ENCODE measurements at places on chromosomes 7 and 10.

GRCh38 chr7:102120666-102121195 lies 165.9 kb upstream of the SH2B2 start:
- DNase-seq, result no peak

DNA sequence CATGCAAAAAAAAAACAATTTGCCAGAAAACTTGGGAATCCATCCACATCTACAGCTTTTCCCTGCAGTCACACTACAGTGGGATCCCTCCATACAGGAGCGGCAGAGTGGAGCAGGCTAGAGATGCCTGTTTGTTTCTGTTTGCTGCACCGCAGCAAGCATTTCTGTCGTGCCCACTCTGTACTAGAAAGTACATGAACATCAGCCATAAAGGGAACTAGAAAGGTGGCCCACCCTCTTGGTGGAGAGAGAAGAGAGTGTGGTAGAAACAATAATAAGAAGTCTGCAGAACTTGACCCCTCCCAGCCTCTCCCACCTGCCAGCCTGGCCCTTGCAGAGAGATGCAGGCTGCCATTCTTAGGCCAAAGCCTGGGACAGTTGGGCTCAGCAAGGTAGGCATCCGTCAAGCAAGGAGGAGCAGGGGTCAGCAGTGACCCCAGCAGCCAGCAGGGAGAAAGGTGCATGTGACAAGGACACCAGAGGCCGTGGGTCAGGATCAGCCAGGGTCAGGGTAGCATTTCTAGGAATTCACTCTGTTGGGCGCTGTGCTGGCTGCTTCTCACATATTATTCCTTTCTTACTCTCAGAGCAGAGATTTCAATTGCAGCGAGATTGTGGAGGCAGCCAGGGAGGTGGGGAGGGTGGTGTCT lies 171.8 kb downstream of the EGFR start:
- no peak for DNase-seq

- DNase-seq, result no peak
Observed at GRCh38 chr7:31073326-31074119, 21.4 kb downstream of the ADCYAP1R1 start.

DNA sequence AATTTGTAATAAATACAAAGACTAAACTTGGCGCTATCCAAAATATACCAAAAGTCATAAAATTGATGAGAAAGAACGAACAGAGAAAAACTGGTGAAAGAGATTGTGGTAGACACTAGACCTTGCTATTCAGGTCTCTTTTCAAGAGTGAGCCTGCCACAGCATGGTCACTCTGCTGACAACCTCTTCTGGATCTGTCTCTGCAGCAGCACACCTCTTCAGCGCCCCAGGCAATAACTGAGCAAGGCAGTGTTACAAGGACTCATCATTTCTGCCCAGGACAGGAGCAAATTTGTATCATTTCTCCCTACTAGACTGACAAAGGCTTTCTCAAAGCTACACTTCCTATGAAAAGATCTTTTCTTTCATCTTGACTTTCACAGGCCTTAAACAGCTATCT lies 976.0 kb downstream of the DNAJB9 start:
- DNase-seq, result no peak

GRCh38 chr7:140645166-140645900 lies 4.7 kb upstream of the DENND2A start:
- DNase-seq, result no peak

- DNase-seq, result no peak
Observed at GRCh38 chr7:70953796-70954195, 178.1 kb upstream of the GALNT17 start.

DNA sequence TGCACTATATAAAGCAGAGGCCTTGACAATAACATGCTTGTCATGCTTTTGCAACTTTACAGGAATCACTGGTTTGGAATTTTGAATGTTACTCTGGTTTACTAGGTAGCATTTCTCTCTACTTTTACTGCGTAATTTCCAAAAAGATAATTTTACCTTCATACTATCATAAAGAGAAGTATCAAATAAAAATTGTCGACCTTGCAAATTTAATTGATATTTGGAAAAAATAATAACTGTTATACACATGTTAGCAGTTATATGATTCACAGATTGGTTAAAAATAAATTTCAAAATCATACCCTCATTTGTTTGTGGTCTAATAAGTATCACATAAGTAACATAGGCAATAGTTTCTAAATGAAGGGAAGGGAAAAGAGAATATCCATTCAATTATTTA lies 228.5 kb upstream of the CACNA2D1 start:
- DNase-seq, result no peak

- DNase-seq, result no peak
Observed at GRCh38 chr7:3551536-3551935, 250.5 kb downstream of the SDK1 start.

- DNase-seq, result no peak
Observed at GRCh38 chr10:44478040-44478439, 93.1 kb upstream of the CXCL12 start.

DNA sequence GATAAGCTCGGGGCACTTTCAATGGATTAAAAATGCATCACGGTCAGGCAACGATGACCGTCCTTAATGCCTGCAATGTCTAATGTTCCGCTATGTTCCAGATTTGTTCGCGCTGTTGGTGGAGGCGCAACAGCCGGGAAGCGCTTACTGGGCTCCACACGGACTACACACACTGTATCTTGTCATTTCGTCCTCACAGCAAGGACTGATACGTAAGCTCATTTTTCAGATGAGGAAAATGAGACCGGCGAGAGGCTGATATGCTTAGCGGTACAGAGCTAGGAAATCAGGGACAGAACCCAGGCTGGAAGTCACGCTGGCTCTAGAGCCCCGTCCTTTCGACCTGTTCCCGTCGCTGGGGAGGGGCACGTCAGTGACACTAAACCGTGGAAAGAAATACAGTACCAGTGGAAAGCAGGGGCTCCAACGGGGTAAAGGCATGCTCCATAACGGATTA lies 670 bp downstream of the TPK1 start:
- DNase-seq, result no peak

DNA sequence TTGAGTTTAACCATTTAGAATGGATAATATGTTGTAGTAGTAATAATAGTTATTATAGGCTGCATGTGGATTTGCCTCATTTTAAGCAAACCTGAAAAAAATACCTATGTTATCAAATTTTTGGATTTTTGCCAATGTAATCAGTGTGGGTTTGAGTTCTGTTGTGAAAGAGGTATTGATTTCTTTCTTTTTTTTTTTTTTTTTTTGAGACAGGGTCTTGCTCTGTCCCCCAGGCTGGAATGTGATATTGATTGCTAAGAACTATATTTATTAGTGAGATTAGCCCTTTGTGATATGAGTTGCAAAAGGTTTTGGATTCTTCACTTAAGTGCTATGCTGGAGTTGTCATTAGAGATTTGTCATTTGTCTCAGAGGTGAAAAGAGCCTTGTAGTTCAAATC lies 124.4 kb downstream of the ST7 start:
- DNase-seq, result no peak

DNA sequence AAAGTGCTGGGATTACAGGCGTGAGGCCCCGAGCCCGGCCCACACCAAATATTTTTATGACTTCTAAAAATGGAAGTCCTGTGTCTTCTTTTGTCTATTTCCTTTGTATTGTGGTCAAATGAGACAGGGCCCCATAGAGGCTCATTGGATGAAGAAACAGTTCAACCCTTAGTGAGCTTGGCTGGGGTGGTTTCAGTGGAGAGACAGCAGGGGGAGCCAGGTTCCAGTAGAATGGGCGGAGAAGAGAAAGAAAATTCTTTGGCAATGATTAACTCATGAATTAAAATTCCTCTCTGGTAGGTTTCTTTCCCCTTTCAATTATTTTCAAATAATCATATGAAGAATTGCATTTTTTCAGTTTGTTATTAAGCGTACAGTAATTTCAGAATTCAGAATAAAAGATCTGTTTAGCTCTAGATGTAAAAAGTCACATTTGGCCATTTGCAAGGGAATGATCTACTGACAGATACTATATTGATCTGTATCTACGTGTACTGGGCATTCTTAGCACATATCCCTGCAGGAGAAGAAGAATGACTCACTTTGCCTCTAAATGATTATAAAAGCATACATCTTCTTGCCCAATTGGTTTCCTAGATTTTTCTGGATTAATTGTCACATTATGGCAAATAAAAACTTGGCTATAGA lies 43.2 kb downstream of the PNLIPRP3 start:
- DNase-seq, result no peak

- DNase-seq, result no peak
Observed at GRCh38 chr7:7745966-7746365, 27.6 kb upstream of the RPA3 start.

- DNase-seq, result no peak
Observed at GRCh38 chr7:42931447-42931833, 534 bp downstream of the PSMA2 start.

GRCh38 chr7:111168182-111168581 lies 77.3 kb downstream of the LRRN3 start:
- DNase-seq, result no peak

DNA sequence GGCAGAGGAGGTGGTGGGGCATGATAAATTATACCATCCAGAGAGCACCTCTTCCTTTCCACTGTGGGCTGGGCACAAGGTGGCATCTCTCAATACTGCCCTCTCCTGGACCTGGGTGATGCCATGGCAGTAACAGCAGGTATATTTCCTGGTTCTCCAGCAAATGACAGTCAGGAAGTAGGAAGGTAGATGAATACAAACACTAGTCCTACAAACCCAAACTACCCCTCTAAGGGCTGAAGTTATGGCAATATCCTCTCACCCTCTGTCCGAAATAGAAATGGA lies 1004.9 kb downstream of the KCNMA1 start:
- no peak for DNase-seq

GRCh38 chr10:60820093-60820754 lies 41.9 kb downstream of the CDK1 start:
- DNase-seq, result no peak

- no peak for DNase-seq
Observed at GRCh38 chr10:116257785-116258184, 15.2 kb downstream of the GFRA1 start.

DNA sequence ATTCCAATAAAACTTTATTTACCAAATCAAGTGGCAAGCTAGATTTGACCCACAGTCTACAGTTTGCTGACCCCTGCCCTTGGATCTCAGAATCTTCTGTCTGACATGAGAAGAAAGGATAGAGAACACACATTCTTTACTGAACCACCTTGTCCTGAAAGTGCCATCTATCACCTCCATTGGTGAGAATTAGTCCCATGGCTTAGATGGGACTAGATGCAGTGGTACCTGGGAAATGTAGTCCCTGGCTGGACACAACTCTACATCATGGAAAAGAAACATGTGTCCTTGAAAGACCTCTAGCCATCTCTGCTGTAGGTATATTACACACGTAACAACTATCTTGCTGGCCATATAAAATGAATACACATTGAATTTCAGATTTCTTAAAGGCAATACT lies 336.2 kb downstream of the LHFPL3 start:
- DNase-seq, result no peak

GRCh38 chr7:116095396-116095795 lies 64.8 kb upstream of the TFEC start:
- no peak for DNase-seq

DNA sequence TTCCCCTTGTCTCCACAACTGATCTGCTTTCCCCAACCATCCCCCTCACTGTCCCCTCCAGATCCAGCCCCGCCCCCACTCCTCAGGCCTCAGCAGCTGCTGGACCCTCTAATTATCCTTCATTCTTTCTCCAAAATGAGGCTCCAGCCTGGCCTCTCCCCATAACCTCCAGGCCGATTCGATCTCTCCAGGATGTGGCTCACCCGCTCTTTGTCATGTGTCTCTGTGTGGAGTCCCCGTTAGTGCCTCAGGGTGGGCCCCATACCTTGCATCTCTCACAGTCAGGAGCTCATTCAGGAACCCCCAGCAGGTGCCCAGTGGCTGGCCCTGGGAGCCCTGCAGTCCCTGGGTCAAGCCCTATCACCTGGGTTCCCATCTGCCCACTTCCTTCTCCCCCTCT lies 1.3 kb downstream of the PILRA start:
- DNase-seq, result no peak

DNA sequence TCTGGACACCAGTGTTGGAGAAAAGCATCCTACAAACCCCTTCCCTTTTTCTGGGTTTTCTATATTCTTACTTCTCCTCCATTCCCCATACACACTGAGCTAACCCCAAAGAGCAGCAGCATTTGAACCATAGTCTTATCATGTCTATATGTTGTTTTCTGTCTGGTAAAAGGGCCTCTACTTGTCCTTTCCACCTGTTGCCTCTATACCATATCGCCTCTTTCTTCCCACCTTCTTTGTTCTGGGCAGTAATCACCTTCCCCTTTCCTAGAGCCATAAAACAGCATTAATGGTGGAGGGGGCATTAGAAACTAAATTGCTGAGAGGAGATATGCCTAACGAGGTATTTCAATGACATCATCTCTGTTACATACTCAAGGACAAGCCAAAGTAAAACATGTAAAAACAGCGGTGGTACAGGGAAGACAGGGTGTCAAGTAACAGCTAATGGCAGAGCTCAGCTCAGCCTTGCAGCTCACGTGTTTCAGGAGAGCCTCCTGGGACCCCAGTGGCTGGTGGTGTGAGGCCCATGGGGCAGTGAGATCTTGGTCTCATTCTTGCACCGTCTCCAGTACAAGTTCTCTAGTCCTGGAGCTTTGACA lies 20.6 kb downstream of the NPY start:
- DNase-seq, result no peak

GRCh38 chr10:102065561-102066398 lies 631 bp downstream of the HPS6 start:
- no peak for DNase-seq

Measured in stimulated activated CD8-positive, alpha-beta memory T cell treated with anti-CD3 and anti-CD28 coated beads, Interleukin-7, amount 100 ng/mL, for 1 hour (primary cell).